ENCODE measurements at places on chromosomes 11 and 22.

DNA sequence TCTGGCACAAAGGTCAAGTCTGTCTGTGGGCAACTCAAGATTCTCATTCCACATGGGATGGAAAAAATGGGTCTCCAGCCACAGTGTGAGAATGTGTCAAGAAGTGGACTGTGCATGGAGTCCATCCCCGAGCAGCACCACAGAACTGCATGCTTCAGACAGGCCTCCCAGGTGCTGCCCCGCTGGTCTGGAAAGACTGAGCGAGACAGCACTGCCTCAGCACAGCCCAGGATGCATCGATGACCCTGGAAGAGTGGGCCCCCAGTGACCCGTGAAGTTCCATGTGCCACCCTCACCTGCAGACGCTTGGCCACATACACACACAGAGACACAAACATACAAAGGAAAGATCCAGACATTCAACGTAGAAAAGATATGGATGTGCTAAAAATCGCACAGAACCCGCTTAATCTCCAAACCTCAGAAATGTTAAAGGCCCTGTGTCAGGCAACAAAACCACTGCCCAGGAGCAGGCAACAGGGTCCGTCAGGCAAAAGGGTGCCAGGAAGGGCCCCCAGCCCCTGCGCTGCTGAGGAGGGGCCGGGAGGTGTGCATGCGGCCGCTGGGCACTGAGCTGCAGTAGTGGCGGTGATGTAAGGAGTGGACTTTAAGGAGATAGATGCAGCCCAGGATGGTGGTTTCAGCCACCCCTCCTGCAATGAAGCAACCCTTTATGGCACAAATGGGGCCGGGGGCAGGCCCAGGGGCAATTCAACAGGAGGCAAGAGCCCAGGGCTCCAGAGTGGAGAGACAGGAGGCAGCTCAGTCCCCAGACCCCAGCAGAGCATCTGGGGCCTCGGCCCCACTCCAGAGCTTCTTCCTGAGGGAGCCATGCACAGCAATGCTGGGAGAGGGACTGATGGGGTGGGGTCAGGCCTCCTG is 84.7 kb downstream of the DGCR2 start:
- DNase-seq: no peak

- DNase-seq: no peak
Measured at GRCh38 chr22:38758276-38758945, 2.6 kb upstream of the SUN2 start.

GRCh38 chr11:16897470-16898061 is 116.6 kb downstream of the PLEKHA7 start:
- DNase-seq: no peak

DNA sequence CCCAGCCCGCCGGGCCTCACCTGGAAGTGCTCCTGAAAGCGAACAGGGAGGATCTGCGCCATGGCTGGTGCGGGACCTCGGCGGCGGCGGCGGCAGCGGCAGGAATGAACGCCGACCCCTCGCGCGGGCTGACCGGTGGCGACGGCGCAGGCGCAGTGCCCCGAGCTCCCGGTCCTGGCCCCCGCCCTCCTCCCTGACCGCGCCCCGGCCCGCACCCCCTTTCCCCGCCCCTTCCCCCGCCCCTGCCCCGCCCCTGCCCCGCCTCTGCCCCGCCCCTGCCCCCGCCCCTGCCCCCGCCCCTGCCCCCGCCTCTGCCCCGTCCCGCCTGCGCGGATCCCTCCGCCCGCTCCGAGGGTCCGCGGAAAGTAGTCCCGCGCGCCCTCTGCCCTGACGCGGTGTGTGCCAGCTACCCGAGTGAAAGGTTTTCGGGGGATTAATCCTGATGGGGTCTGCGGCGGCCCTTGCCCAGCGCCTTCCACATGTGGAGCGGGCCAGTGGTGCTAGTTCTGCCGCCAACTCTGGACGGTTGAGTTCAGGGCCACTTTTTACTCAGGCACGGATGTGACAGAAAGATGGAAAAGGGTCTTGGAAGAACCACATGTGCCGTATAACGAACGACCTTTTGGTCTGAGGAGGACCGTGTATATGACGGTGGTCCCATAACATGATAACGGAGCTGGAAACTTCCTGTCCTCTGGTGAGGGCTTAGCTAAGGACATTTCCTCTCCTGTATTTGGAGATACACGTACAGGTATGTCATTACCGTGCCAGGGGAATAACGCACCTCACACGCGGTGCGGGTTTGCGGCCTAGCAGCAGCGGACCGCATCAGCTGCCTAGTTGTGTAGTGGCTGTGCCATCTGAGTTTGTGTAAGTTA is at the start of gene CLTCL1:
Gene CLTCL1, minus strand, starts transcription at position 140 of the 878 bp plus-strand sequence. Its CDS starts 78 bp downstream, at position 62.
- DNase-seq: peak; percentile 56

- DNase-seq: no peak
Measured at GRCh38 chr11:62664405-62665074, 470 bp downstream of the C11orf98 start.

- no peak for DNase-seq
Measured at GRCh38 chr11:124899383-124900145, 1.9 kb upstream of the ROBO4 start.

DNA sequence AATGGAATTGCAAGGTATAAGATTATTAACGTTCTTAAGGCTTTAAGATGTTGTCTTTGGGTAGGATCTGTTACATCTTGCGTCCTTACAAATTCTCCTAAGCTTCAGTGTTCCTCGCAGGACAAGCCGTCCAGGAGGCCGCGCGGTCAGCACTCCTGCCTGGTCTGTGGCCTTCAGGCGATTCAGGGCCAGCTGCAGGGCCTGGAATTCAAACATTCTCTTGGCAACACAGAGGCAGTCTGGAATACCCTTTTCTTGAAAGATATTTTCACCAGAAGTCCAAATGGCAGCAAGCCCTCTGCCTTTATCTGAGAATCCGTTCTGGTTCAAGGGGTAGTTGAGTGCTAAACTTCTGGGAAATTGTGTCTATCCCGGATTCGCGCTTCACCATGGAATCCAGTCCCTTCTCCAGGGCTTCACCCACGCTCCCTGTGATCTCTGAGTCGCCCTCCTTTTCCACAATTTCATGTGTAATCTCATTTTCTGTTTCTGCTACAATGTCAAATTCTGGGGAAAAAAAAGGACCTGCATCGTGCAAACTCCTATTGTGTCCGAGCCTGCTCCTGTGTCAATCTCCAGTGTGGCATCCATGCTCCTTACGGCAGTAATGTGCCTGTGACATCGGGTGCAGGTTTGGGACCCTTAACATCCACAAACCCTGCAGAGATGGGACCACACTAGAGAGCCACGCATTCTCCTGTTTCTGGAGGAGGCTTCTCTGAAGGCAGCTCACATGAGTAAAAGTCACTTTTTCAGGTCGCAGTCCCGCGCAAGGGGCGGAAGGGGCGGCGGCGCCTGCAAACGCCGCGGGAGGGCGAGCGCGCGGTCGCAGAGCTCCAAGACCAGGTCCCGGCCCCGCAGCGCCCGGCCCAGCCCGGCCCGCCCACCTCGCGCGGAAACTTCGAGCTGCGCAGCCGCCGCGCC is 25.4 kb upstream of the SORL1 start:
- peak; percentile 21 for DNase-seq

All from anterior cingulate cortex (tissue), 58 donors.